ENCODE measurements at places on chromosomes 5 and 9. TPM values are rescaled to one million over a fixed set of nuclear protein-coding genes. Genes with fewer than 3 reads are reported as not detected.

DNA sequence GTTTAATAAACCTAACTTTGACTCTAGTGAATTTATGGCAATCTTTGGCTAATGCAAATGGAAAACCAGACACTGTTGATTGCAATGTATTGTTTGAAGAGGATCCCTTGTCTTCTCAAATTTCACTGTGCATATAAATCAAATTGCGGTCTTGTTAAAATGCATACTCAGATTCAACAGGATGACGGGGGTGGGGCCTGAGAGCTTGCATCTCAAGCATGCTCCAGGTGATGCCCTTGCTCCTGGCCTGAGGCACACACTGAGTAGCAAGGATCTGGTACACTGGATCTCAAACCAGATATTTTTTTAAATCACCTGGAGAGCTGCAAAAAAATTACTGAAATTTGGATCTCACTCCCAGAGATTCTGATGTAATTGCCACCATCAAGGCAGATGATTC lies 463.7 kb downstream of the DNAH5 start:
- no peak for DNase-seq
- H3K27ac ChIP-seq, result no peak overlapping the region
- no peaks in the 10 kb centered on the region for H3K36me3 ChIP-seq

- no peak for DNase-seq
- no peak overlapping the region for H3K4me3 ChIP-seq
- no peaks in the 10 kb centered on the region for H3K4me1 ChIP-seq
- H3K36me3 ChIP-seq, result no peaks in the 10 kb centered on the region
- no peaks in the 10 kb centered on the region for H3K27me3 ChIP-seq
Measured at GRCh38 chr9:121812159-121812735, 160.8 kb downstream of the DAB2IP start.

DNA sequence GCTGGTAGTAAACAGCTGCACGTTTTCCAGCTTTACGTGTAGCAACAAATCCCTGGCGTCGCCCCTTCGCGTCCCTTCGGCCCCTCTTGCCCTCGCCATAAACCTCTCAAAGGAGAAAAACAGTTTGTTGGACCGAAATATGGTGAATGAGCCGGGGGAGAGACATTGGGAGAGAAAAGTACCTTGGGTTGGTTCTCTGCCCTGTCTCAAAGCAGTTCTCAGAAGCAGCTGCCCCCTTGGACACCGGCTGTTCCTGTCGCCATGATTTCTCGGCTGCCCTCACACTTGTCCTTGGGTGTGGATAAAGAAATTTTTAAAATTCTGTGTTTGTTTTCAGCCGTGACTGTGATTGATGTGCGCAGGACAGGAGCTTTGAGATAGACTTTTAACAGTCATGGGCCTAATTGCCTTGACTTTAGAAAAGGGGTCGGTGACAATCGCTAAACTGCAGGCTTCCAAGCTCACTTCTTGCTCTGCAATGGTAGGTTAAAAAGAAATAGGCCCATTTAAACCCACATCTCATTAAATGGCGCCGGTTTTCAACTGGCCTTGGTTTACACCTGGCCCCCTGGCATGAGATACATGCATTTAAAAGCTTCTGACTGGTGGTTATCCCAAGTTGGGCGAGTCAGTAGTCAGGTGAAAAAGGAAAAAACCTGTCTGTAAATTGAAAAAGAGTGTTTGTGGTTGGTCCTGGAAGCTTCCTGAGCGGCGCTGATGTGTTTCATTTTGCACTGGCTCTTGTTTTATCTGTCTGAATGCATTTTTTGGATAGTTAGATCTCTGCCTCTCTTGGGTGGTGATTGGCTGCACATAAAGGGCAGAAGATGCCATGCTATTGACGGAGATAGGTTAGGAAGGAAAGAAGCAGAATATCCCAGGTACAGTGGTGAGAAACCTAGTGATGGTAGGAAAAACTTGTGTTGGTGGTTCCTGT lies 983 bp downstream of the RCL1 start:
- H3K4me1 ChIP-seq, result peaks cover 11% of the 10 kb centered on the region
- H3K36me3 ChIP-seq, result no peaks in the 10 kb centered on the region
- H3K4me3 ChIP-seq, result peak overlapping the region; percentile 82
- H3K27ac ChIP-seq, result peak overlapping the region; percentile 82
- DNase-seq, result no peak

DNA sequence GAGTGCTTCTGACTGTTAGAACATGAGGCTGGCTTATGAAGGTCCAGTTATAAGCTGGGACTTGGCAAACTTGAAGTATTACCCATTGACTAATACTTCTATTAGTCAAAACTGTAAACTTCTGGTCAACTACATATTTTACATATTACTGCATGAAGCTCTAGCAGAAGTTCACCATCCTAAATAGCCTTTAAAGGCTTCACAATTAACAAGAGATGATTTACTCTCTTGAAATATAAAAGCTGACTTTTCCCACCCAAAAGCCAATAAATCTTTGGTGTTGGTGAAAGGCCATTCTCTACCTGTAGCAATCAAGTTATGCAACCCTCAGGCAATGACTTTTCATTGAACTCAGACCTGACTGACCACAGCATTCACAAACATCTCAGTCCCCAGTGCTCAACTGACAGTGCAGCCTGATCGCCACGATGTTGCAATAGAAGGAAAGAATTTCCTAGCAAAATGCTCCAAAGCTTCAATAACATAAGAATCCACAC lies 345.6 kb downstream of the EBF1 start:
- H3K4me1 ChIP-seq, result peaks cover 15% of the 10 kb centered on the region
- no peak overlapping the region for H3K27ac ChIP-seq
- no peaks in the 10 kb centered on the region for H3K27me3 ChIP-seq
- H3K4me3 ChIP-seq, result no peak overlapping the region
- DNase-seq, result no peak

DNA sequence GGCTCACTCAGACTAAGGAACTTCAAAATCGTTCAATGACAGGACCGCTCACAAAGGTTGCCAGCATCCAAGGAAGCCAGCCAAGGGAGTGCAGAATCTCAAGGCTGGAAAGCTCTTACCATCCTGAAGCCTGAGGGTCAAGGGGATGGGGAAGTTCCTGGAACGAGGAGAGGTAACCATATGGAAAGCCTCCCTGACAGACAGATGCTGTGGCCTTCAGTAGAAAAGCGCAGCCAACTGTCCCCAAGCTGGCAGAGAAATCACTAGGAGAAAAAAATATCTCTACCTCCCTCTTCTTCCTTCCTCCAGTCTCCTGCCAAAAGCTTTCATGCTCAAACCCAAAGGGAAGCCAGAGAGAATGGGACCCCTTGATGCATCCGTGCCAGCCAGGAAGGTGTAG lies 90.5 kb upstream of the RANBP3L start:
- H3K36me3 ChIP-seq, result no peaks in the 10 kb centered on the region
- peaks cover 3% of the 10 kb centered on the region for H3K27me3 ChIP-seq
- DNase-seq, result no peak
- H3K4me3 ChIP-seq, result no peak overlapping the region

DNA sequence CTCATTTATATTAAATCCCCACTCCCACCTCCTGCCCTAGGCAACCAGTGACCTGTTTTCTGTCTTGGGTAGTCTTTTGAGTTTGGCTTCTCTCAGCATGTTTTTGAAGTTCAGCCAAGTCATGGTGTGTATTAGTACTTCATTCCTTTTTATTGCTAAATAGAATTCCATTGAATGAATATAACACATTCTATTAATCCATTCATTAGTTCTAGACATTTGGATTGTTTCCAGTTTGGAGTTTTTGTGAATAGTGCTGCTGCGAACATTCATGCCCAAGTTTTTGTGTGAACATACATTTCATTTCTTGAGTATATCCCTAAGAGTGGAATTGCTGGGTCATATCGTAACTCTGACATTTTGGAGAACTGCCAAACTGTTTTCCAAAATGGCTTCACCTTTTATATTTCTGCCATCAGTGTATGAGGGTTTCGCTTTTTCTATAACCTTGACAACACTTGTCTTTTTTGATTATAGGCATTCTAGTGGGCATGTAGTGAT lies 2.7 kb downstream of the ZNF346 start:
- no peaks in the 10 kb centered on the region for H3K36me3 ChIP-seq
- 0 out of 2 replicates have a peak overlapping the region, but pooled peaks have one; percentile 1 for H3K4me3 ChIP-seq
- no peak for DNase-seq
- no peak overlapping the region for H3K27ac ChIP-seq
- no peaks in the 10 kb centered on the region for H3K27me3 ChIP-seq

GRCh38 chr9:4494806-4495205 lies 4.5 kb downstream of the SLC1A1 start:
- no peak for DNase-seq
- H3K27me3 ChIP-seq, result no peaks in the 10 kb centered on the region
- no peak overlapping the region for H3K27ac ChIP-seq
- H3K4me1 ChIP-seq, result peaks cover 4% of the 10 kb centered on the region
- H3K4me3 ChIP-seq, result no peak overlapping the region
- no peaks in the 10 kb centered on the region for H3K36me3 ChIP-seq

DNA sequence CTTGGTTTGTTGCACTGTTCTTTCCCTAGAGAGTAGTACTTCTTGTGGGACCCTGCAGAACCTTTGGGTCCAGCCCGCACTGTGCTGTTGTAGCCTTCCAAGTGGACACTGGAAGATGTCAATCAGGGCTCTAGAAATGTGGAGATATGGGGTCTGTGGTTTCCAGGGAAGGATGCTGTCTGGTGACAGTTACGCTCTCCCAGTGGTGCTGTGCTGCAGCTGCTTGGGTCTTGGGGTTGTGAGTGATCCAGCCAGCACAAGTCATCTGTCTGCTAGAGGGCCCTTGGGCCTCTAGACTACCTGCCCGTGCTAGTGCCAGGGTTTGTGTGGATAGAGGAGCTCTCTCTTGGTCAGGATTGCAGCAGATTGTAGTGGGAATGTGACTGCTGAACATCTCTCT lies 484.5 kb downstream of the DMAC1 start:
- H3K27me3 ChIP-seq, result no peaks in the 10 kb centered on the region
- H3K36me3 ChIP-seq, result no peaks in the 10 kb centered on the region
- no peak for DNase-seq
- H3K4me1 ChIP-seq, result no peaks in the 10 kb centered on the region
- no peak overlapping the region for H3K4me3 ChIP-seq

- H3K36me3 ChIP-seq, result no peaks in the 10 kb centered on the region
- no peaks in the 10 kb centered on the region for H3K27me3 ChIP-seq
- H3K4me1 ChIP-seq, result no peaks in the 10 kb centered on the region
- H3K27ac ChIP-seq, result no peak overlapping the region
- no peak for DNase-seq
Measured at GRCh38 chr5:41885286-41885685, 15.1 kb upstream of the OXCT1 start.

DNA sequence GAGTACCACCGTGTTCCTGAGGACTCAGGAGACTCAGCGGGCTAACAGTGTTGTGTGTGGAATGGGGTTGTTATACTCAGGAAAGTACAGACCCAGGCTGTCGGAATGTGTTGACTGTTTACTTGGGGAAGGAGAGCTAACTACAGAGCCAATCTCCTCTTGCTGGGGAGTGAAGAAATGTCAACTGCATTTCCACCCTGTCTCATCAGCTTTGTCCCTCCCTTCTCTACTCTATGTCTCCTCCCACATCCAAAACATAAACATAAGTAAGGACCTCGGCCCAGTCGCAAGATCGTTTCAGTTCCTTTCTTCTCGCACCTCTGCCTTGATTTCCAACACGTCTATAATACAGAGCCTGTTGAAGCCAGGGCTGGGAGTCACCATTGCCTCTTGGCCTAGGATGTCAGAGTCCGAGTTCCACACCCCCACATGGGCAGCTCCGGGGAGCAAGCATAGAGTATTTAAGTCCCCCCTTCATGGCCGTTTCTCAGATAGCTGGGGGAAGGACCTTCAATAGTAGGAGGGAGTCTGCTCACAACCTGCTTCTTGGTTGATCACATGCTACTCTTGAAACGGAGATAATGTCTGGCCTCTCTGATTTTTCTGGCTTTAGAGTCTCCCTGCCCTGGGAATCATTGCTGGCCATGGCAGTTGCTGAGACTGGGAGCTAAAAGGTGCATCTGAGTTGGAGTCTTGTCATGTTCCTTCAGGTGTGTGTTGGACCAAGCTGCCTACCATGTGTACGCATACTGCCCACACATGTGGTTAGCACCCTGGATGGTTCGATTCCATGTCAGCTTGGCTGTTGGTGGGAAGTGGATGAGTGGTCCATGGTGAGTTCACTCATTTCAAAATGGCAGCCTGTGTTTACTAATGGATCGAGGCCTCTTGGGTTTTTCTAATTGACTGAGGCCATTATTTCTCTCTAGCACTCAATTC lies 147.3 kb downstream of the MTX3 start:
- no peaks in the 10 kb centered on the region for H3K36me3 ChIP-seq
- no peaks in the 10 kb centered on the region for H3K27me3 ChIP-seq
- H3K4me3 ChIP-seq, result no peak overlapping the region
- DNase-seq, result no peak

Gene RASEF
- not detected for total RNA-seq

DNA sequence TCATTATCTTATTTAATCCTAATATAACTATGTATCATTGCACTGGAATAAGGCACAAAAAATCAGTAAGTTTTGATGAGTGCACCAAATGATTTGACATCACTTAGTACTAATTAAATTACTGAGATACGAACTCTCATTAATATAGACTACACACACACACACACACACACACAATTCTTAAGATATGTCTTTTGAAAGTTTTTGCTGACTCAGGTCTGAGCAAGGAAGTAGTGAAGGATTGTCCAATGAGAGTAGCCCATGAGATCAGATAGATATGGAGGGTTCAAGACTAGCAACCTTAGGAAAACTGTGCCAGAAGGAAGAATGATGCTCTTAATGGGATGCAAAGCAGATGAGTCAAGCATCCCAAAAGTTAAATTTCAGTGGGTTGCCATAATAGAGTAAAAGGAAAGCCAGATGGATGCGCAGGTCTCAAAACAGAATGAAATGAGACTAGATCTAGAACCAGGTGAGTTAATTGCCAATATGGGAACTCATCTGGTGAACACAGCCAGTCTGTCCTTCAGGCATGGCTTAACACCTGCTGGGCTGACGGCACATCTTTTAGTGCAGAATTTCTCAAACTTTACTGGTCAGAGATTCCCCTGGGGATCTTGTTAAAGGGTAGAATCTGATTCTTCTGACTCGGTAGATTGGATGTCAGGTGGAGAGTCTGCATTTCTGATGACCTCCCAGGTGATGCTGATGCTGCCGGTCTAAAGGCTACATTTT lies 197.0 kb upstream of the NR4A3 start:
- H3K27ac ChIP-seq, result no peak overlapping the region
- H3K4me1 ChIP-seq, result no peaks in the 10 kb centered on the region
- H3K36me3 ChIP-seq, result no peaks in the 10 kb centered on the region
- no peak overlapping the region for H3K4me3 ChIP-seq

Gene SNAPC4
- 16.4 TPM for total RNA-seq

Gene CAMLG
- total RNA-seq, result 28.8 TPM

DNA sequence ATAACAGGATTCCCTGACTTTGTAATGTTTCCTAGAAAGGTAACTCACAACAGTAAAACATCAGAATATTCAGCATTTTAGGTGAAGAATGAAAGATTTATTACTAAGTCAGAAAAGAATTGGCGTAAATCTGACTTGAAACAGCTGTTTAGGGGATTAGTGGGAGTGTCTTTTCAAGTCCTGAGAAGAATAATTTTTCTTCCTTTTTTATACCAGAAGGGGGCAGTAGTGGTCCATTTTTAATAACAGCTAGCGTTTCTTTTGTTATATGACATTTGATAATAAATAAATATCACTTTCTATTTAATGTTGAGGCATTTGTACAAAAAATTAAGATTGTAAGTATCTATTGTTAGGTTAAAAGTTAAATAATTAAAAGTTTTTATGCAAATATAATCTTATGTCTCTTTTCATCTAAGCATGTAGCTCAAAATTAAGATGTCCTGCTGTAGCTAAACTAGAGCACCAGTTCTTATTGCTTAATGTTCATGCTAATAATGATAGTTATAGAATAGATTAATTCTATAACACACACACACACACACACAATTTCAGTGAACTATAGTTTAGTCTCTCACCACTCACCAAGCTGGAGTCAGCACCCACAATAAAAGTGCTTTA lies 258.7 kb upstream of the ARRDC3 start:
- no peak for DNase-seq
- no peaks in the 10 kb centered on the region for H3K27me3 ChIP-seq
- no peak overlapping the region for H3K27ac ChIP-seq
- no peaks in the 10 kb centered on the region for H3K36me3 ChIP-seq
